ENCODE measurements at places on chromosomes 5 and 9. TPM values are rescaled to one million over a fixed set of nuclear protein-coding genes. Genes with fewer than 3 reads are reported as not detected.
A peak's percentile ranks its signal among the peaks of the same experiment; 100 is the strongest.

ZFR gene
- 61.2 TPM for total RNA-seq

- no peak for DNase-seq
Measured at GRCh38 chr9:28892538-28892937, 1319.3 kb upstream of the C9orf72 start.

GRCh38 chr5:77881528-77881927, 105.4 kb upstream of the TBCA start:
- no peak for DNase-seq

GRCh38 chr9:127854184-127854806, at the start of gene ENG:
Gene ENG, minus strand, starts transcription at chr9:127854658. Its CDS starts 303 bp downstream, at chr9:127854355.
- DNase-seq, result peak; percentile 77

DNA sequence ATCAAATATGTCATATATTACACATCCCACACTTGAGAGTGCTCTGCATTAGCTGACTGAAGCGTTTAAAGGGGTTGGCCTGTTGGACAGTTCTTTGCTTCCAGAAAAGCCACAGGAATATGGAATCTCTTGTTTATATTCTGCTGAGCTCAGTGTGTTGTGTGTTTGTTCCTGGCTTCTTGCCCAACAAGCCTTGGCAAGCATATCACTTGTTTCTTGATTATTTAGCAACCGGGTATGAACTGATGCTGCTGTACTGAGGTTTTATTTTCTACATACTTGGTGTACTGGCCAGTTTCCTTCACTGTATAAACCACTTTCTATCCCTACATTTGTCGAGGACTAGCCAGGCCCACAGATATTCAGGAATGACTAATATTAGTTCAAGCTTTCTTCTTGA, 378.9 kb downstream of the KCTD16 start:
- DNase-seq, result no peak
